ENCODE measurements at places on chromosomes 12 and 14.

GRCh38 chr14:75715926-75716780 is 55.1 kb downstream of the TTLL5 start:
- no peak overlapping the region for H3K27ac ChIP-seq
- no peaks in the 10 kb centered on the region for H3K27me3 ChIP-seq
- no peak overlapping the region for H3K4me3 ChIP-seq
- peaks cover 15% of the 10 kb centered on the region for H3K4me1 ChIP-seq
- peaks cover 22% of the 10 kb centered on the region for H3K36me3 ChIP-seq

GRCh38 chr12:22312336-22312735 is 22.2 kb downstream of the ST8SIA1 start:
- peaks cover 11% of the 10 kb centered on the region for H3K27me3 ChIP-seq
- H3K4me3 ChIP-seq: no peak overlapping the region
- H3K27ac ChIP-seq: no peak overlapping the region
- DNase-seq: no peak
- H3K4me1 ChIP-seq: peaks cover 4% of the 10 kb centered on the region
- peaks cover 10% of the 10 kb centered on the region for H3K36me3 ChIP-seq

- H3K4me1 ChIP-seq: peaks cover 23% of the 10 kb centered on the region
- no peaks in the 10 kb centered on the region for H3K27me3 ChIP-seq
- DNase-seq: no peak
- H3K36me3 ChIP-seq: peaks cover 4% of the 10 kb centered on the region
These were observed 14.6 kb downstream of the CCDC88C start for GRCh38 chr14:91402771-91403600.

DNA sequence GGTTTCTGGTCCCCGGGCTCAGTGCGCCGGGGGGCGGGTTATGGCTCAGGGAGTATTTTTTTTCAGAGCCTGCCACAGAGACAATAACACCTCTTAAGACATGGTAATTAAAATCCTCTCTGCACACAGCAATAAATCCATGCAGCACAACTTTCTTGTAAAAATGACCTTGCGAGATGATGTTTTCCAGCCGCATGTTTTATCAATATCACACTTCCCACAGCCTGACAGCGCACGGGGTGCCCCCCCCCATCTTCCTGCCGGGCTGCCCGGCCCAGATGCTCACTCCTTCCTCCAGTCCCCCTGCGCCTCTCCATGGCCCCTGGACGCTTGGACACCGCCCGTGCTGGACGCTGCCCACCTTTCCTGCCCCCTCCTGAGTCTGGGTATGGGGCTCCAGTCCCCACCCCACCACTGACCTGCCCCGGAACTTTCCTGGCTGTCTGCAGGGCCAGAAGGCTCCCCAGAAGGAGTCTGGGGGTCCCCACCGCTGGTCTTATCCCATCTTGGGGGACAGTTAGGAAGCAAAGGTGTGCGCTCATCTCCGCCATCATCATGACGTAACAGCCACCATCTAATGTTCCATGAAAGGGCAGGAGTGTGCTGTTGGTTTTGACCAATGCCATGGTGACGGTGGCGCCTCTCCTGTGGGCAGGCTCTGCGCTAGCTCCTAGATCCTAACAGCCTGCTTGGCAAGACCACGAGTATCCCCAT is 182.9 kb downstream of the KIF26A start:
- H3K36me3 ChIP-seq: no peaks in the 10 kb centered on the region
- H3K4me3 ChIP-seq: no peak overlapping the region
- H3K27ac ChIP-seq: no peak overlapping the region
- DNase-seq: peak; percentile 56
- H3K4me1 ChIP-seq: peaks cover 9% of the 10 kb centered on the region

- H3K4me3 ChIP-seq: peak overlapping the region; percentile 12
- H3K36me3 ChIP-seq: no peaks in the 10 kb centered on the region
- no peak for DNase-seq
- H3K4me1 ChIP-seq: peaks cover 4% of the 10 kb centered on the region
- peaks cover 85% of the 10 kb centered on the region for H3K27me3 ChIP-seq
- no peak overlapping the region for H3K27ac ChIP-seq
These were observed 4.4 kb upstream of the KCNK10 start for GRCh38 chr14:88327497-88327896.

GRCh38 chr14:33570694-33571310 is 380.1 kb downstream of the EGLN3 start:
- H3K4me3 ChIP-seq: no peak overlapping the region
- H3K27ac ChIP-seq: no peak overlapping the region
- H3K4me1 ChIP-seq: peaks cover 27% of the 10 kb centered on the region
- no peaks in the 10 kb centered on the region for H3K36me3 ChIP-seq

GRCh38 chr14:76713121-76713520 is 48.1 kb upstream of the VASH1 start:
- H3K4me3 ChIP-seq: no peak overlapping the region
- no peaks in the 10 kb centered on the region for H3K36me3 ChIP-seq
- H3K27me3 ChIP-seq: peaks cover 6% of the 10 kb centered on the region
- peaks cover 26% of the 10 kb centered on the region for H3K4me1 ChIP-seq
- no peak overlapping the region for H3K27ac ChIP-seq

DNA sequence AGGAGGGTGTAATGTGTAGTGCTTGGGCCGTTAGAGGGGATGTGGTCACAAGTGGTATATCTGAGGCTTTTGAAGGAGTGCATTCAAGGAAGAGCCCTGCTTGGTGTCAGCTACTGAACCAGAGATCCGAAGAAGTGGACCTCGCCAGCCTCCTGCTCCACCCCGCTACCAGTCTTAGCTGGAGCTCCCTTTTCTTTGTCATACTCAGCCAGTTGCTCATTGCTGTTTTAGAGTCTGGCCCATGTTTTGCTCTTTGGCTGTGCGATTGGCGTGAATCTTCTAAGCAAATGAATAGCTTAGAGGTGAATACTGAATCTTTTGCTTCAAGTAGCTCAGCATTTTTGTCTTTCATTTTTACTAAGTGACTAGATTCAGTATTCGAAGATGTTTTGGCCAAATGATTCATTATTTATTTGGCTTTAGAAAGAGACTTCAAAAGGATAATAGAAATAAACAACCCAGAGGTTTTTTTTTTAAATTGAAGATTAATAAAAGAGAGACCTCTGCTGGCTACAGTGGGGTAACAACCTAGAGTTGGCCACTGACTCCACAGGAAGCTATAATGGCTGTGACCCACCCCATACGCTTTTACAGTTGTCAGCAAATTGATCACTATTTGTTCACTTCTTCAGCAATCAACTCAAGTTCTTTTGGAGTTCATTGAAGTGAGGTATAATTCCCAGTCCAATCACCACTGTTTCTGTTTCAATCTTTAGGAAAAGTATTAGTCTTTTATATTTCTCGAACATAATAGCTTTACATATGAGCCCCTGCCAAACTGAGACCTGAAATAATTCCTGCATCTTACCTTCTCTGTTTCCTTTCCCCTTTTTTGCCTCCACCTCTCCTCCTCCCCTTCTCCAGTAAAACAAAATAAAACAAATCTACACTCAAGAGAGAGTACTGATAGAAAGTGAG is 19.9 kb downstream of the CDKN1B start:
- H3K27me3 ChIP-seq: peaks cover 2% of the 10 kb centered on the region
- peaks cover 20% of the 10 kb centered on the region for H3K4me1 ChIP-seq
- peak overlapping the region; percentile 15 for H3K27ac ChIP-seq
- no peak overlapping the region for H3K4me3 ChIP-seq

DNA sequence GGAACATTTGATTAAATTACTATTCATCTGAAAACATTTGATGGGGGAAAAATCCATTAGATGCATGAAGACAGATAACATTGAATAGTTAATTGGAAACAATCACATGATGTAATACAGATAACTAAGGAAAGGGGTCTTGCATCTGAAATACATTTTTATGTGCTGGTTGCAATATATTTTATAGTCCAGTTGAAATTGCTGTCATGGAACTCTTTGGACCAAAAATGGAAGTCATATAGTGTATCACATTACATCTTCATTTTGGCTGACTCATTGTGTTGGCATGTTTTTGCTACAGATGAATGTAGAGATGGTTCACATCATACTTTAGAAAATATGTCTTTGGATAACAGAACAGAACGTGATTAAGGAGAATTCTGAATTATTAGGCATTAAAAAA is 43.0 kb upstream of the GNPNAT1 start:
- peak overlapping the region; percentile 87 for H3K27ac ChIP-seq
- DNase-seq: no peak
- H3K4me1 ChIP-seq: peaks cover 37% of the 10 kb centered on the region

DNA sequence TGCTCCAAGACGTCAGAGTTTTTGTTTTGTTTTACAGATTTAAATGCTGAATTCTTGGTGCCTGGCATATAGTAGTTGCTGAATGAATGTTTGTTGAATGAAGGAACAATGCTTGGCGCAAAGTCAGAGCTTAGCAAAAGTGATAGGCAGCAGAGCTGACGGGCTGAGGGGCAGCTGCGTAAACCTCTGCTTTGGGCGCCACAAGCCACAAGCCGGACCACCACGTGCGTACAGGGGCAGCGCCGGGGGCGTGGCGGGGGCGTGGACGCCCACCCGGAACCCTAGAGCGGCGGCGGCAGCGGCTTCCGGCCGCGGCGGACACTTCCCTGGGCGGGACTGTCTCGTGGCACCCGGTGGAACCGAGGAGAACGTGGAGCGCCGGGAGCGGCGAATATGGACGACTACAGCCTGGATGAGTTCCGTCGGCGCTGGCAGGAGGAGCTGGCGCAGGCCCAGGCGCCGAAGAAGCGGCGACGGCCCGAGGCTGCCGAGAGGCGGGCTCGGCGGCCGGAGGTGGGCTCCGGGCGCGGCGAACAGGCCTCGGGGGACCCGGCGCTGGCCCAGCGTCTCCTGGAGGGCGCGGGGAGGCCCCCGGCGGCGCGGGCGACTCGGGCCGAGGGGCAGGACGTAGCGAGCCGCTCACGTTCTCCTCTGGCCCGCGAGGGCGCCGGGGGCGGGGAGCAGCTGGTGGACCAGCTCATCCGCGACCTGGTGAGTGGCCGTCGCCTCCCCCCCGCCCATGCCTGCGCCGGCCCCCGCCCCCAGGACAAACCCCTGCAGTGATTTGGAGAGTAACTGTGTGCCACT is at the start of gene FBXW8:
Gene FBXW8, plus strand, starts transcription at position 306 of the 807 bp plus-strand sequence. Its CDS starts 88 bp downstream, at position 394.
- peak within 1 kb of the TSS; percentile 90 for H3K4me3 ChIP-seq
- H3K4me1 ChIP-seq: peaks cover 18% of the 10 kb centered on the region
- peaks cover 8% of the 10 kb centered on the region for H3K36me3 ChIP-seq
